ENCODE measurements at places on chromosomes 1 and 21.

DNA sequence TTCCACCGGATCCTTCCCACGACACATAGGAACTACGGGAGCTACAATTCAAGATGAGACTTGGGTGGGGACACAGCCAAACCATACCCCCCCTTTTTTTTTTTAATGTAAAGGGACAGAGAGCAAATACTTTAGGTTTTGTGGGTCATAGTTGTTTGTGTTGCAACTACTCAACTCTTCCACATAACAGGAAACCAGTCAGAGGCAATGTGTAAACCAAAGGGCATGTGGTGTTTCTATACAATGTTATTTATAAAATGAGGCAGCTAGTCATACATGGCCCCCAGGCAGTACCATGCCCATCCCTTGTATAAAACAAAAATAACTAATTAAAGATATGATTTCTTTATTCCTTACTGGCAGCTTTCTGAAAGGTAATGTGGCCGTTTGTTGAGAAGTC lies 845.4 kb upstream of the ADAMTS5 start:
- no peak for DNase-seq

GRCh38 chr1:21749859-21750468 lies 33.0 kb downstream of the USP48 start:
- no peak for DNase-seq

DNA sequence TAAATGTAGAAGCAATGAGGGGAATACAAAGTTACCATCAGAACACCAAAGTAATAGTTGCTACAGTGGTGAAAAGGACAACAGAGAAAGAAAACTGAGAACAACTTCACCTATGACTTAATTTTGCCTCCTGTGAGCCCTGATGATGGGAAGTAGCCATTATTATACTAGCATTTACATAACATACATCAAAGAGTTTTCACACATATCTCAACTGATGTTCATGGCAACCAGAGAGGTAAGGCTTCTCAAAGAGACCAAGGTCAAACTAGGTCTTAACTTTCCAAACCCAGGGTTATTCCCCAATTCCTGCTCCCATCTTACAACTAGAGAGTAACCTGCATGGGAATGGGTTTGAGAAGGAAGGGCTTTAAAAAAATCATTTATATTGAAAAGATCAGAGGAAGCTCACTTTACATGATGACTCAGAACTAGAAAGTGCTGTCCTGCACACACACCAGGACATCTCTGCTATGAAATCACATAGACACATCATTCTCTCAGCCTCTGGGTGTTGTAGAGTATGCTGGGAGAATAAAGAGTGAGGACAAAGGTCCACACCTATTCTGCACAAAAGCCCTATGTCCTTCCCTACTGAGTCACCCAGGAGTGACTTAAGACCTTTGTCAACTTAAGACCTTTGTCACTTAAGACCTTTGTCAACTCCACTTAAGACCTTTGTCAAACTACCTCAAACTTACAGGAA lies 179.7 kb downstream of the TNFSF18 start:
- DNase-seq: no peak

DNA sequence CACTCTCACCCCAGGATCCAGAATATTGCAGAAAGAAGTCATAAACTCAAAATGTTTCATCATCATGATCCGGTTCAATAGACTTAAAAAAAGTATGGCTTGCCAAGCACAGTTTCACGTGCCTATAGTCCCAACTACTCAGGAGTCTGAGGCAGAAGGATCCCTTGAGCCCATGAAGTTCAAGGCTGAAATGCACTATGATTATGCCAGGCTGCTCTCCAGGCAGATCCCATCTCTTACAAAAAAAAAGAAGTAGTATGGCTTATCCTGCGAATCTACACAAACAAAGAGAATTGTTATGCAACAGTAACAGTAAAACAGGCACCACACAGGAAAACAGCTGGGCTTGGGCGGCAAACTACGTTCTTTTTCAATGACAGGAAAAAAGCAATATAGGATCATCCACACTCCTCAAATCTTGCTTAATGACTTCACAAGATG lies 76.2 kb downstream of the EIF4G3 start:
- no peak for DNase-seq

GRCh38 chr1:216186816-216187215 lies 236.4 kb downstream of the USH2A start:
- peak; percentile 87 for DNase-seq

DNA sequence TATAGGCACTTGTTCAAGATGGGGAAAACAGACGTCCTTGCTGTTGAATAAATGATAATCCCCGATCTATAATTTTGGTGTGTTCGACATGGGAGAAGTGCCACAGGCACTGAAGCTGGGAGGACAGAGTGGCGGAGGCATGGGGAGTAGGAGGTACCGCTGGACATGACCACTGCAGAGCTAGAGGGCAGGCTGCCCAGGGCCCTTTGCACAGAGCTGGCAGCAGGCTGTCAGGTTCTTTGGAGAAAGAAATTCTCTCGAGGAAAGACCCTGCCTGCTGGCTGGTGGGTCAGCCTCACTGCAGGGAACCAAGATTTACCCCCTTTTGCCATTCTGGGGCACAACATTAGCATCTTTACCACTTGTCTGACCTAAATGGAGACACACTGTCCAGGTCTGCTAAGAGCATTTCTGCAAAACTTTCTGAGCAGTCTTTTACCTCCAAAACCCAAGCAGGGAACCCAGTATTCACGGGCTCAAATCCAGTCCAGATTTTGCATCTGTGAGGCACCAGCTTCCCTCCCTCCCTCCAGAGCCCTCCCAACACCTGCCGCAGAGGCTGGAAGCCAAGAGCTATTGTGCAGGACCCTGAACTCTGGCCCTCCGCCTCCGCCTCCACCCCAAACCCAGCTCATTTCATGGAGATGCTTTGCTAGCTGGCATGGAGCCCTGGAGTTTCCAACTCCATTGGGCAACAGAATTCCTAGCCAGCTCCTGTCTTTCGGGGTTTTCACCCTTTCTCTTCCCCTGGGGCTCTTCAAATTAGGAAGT lies 142.3 kb downstream of the PLXNA2 start:
- DNase-seq: peak; percentile 88

DNA sequence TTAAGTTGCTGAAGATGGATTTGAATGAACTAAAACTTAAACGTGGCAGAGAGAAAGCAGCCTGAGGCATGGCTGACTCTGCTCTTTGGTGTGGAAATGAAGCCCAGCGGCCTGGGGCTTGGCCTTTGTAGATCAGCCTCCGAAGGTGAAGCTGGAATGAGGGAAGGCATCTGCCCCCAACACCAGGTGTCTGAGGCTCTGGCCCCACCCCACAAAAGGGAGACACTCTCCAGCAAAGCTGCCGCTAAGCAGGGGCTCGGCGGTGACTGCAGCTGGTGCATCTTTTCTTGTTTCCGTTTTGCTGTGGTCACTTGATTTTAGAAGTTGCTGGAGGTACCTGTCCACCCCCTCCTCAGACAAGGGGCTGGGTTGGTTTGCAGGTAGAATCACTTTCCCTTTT lies 38.2 kb upstream of the NID1 start:
- DNase-seq: no peak

DNA sequence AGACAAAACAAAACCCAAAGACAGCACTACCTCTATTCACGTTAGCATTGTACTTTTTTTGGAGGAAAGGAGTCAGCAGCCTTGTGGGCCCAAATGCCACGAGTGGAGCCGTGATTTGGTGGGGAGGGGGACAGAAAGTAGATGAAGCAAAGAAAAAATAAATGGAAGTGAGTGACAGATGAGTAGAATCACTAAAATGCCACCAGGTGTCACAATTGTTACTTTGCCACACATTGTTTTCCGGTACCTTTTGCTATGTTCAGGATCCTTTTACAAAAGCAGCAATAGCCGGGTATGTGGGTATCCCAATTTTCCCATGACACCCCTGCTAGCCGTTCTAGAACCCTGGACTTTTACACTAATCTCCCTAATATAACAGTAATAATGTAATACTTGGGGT lies 85.0 kb upstream of the AK4 start:
- DNase-seq: peak; percentile 27

GRCh38 chr1:49424782-49425181 lies 599.0 kb downstream of the AGBL4 start:
- no peak for DNase-seq

DNA sequence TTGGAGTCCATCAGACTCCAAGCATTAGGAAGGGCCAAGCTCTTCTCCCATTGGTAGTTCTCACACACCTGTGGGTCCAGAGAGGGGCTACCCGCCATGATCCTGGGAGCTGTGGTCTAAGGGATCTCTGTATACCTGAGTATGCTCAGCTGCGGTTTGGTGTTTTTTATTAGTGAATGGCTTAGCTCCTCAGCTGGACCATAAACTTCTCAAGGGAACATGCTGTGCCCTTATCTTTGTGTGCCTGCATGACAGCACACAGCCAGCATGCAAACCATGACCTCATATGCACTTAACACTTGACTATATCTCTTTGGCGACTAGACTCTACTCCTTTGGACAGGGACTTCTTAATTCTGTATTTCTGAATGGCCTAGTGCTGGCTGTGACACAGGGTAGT lies 94.5 kb downstream of the CD58 start:
- no peak for DNase-seq

DNA sequence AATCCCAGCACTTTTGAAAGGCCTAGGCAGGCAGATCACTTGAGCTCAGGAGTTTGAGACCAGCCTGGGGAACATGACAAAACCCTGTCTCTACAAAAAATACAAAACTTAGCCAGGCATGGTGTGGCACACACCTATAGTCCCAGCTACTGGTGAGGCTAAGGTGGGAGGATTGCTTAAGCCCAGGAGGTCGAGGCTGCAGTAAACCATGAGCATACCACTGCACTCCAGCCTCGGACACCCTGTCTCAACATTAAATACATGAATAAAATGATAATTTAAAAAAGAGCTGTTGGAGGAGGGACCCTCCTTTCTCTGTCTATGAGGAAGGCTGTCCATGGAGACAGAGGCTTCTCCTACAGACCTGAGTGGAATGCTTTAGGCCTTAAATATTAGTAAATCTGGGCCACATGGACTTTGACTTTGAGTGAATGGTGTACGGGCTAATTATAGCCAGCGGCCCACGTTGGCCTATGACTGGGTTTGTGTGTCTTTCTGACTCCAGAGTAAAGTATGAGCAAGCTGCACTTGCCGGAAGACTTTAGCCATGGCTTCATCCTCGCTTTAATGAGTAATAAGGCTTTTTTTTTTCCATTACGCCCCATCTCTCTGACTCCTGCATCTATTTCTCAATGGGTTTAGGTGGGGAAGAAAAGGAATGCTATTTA lies 21.3 kb downstream of the RAB3B start:
- DNase-seq: no peak

GRCh38 chr1:60126723-60127122 lies 53.2 kb upstream of the C1orf87 start:
- peak; percentile 86 for DNase-seq

DNA sequence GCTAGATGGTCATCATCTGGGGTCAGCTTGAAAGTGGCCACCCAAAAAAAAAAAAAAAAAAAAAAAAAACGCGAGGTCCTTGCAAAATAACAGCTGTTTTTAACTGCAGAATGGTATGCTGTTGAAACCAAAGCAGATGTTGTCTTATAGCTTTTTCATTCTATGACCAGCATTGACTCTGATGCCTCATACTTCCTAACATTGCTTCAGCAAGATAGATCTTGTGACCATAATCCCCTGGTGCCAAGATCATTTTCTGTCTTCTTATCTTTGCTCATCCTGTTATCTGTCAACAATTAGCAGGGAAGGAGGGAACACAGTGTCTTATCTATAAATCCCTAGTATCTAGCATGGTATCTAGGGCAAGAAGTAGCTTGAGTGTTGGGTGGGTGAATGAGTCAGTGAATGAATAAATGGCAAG lies 181.5 kb downstream of the PLPP3 start:
- DNase-seq: peak; percentile 75

DNA sequence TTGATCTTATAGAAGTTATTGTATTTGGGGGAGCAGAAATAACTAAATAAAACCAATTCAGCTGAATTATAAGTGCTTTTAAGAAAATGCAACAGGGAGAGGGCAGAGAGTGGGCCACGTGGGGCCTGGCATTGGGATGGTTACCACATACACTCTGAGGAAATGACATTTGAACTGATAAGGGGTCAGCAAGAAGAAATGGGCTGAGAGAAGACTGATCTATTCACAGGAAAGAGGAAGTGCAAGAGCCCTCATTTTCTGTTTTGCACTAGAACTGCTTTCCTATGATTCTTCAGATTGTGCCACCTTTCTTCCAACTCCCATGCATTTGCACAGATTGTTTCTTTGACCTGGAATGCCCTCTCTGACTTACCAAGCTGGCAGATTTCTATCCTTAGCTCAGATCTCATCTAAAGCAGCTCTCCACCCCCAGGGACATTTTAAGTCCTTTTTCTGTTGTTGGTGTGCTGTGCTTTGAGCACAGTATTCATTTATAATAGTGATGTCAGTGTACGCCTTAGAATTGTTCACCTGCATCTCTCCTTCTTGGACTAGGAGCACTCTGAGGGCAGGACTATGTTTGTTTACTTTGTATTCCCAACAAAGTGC lies 115.9 kb downstream of the FGGY start:
- DNase-seq: no peak

GRCh38 chr1:27598902-27599528 lies 4.9 kb downstream of the AHDC1 start:
- peak; percentile 84 for DNase-seq

- DNase-seq: no peak
Observed at GRCh38 chr1:8482979-8483381, 165.1 kb downstream of the SLC45A1 start.

- DNase-seq: no peak
Observed at GRCh38 chr1:204475656-204476432, 18.8 kb downstream of the PIK3C2B start.

DNA sequence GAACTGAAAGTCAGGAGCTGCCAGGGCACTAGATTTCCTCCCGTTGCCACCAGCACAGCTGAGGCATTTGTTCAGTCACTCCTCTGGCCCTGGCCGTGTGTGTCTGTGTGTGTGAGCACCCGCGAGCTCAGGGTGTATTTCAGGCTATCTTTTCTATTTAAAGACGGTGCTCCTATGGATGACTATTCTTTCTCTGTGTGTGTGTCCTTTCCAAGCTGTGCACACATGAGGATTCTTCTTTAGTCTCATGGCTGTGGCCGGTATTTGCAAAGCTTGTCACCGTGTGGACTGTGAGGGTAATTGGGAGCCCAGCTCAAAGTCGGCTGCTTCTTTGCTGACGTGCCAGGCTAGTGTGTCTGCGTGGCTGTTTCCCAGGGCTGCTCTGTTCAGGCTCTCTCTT lies 3.0 kb upstream of the KCND3 start:
- DNase-seq: no peak

DNA sequence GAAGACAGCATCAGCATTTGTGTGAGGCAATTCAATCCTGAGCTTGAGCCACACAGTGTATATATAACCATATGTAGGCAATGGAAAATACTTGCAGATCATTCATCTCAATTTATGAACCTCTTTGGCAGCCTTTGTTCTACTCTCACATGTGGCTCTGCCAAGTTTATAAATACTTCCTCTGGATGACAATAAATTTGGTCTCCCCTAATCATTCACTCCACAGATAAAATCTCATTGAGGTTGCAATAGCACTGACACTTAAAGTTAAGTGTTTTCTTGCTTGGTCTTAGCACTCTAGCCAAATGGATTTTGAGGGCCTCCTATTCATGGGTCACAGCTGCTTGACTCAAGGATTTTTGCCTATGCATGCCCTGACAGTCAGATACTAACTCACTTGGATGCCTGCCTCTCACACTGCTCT lies 136.6 kb upstream of the VANGL1 start:
- no peak for DNase-seq

GRCh38 chr1:113390871-113391648 lies 745 bp downstream of the MAGI3 start:
- peak; percentile 55 for DNase-seq

GRCh38 chr1:203516906-203517305 lies 23.0 kb downstream of the OPTC start:
- DNase-seq: no peak

Measured in NCI-H82 (cell line).